Upper lobe of right lung (tissue), 1 donor: ENCODE measurements at places on chromosomes 16 and 17. TPM values are rescaled to one million over a fixed set of nuclear protein-coding genes. Genes with fewer than 3 reads are reported as not detected.

The SSTR5 gene
- total RNA-seq, result not detected

The NXPH3 gene
- total RNA-seq, result 6.3 TPM

The SYT17 gene
- total RNA-seq, result 13.7 TPM

The KLHL10 gene
- total RNA-seq, result 0.29 TPM

The EFNB3 gene
- total RNA-seq, result 0.32 TPM

The ZNF276 gene
- 35.8 TPM for total RNA-seq

- H3K36me3 ChIP-seq, result no peaks in the 10 kb centered on the region
- H3K4me3 ChIP-seq, result no peak overlapping the region
- no peaks in the 10 kb centered on the region for H3K27me3 ChIP-seq
- H3K4me1 ChIP-seq, result no peaks in the 10 kb centered on the region
Measured at GRCh38 chr16:35565626-35566025, 2106.2 kb downstream of the TP53TG3F start.

- peaks cover 38% of the 10 kb centered on the region for H3K27me3 ChIP-seq
- peak; percentile 88 for DNase-seq
- H3K36me3 ChIP-seq, result no peaks in the 10 kb centered on the region
- H3K4me3 ChIP-seq, result peak overlapping the region; percentile 64
- H3K4me1 ChIP-seq, result peaks cover 48% of the 10 kb centered on the region
Measured at GRCh38 chr17:79843816-79844800, 4.9 kb upstream of the CBX4 start.

- no peak overlapping the region for H3K4me3 ChIP-seq
- H3K4me1 ChIP-seq, result peaks cover 17% of the 10 kb centered on the region
- no peak for DNase-seq
- H3K27ac ChIP-seq, result peak overlapping the region; percentile 31
- no peaks in the 10 kb centered on the region for H3K27me3 ChIP-seq
Measured at GRCh38 chr16:66382966-66383299, 16.4 kb downstream of the CDH5 start.

DNA sequence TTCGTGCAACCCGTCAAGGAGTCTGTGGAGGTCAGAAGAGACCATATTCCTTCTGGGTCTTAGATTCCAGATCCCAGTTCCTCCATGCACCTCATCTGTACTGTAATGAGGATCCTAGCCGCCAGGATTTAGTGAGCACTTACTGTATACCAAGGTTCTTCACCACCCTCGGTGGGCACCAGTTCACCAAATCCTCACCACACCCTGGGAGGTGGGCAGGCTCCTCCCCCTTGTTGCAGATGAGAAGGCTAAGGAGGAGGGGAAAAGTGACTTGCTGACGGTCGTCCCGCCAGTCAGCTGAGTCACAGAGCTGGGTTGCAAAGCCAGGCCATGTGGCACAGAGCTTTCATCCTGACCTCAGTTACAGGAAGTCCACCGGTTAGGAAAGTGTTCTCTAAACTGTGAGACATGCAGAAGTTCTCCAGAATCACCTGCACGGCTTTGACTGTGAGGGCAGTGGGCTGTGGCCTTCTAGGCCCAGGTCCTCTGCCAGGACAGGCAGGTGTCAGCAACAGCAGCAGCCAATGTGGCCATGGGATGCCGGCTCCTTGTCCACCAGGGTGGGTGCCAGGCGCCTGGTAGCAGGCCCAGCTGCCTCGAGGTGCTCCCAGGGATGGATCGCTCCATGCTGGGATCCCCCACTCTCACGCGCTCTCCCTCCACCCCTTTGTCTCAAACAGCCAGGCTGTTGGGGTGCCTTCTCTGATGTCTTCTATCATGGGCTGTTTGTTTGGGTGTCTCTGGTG is 240.3 kb upstream of the GSE1 start:
- peaks cover 24% of the 10 kb centered on the region for H3K4me1 ChIP-seq
- H3K36me3 ChIP-seq, result no peaks in the 10 kb centered on the region
- no peaks in the 10 kb centered on the region for H3K27me3 ChIP-seq
- no peak overlapping the region for H3K27ac ChIP-seq

GRCh38 chr17:80846932-80847331 is 144.7 kb upstream of the CHMP6 start:
- no peak overlapping the region for H3K27ac ChIP-seq
- H3K36me3 ChIP-seq, result peaks cover 18% of the 10 kb centered on the region
- no peak overlapping the region for H3K4me3 ChIP-seq
- peak; percentile 37 for DNase-seq
- no peaks in the 10 kb centered on the region for H3K27me3 ChIP-seq
- H3K4me1 ChIP-seq, result no peaks in the 10 kb centered on the region

GRCh38 chr17:17499402-17500145 is 3.4 kb upstream of the RASD1 start:
- no peaks in the 10 kb centered on the region for H3K36me3 ChIP-seq
- no peak overlapping the region for H3K4me3 ChIP-seq
- peaks cover 16% of the 10 kb centered on the region for H3K4me1 ChIP-seq

DNA sequence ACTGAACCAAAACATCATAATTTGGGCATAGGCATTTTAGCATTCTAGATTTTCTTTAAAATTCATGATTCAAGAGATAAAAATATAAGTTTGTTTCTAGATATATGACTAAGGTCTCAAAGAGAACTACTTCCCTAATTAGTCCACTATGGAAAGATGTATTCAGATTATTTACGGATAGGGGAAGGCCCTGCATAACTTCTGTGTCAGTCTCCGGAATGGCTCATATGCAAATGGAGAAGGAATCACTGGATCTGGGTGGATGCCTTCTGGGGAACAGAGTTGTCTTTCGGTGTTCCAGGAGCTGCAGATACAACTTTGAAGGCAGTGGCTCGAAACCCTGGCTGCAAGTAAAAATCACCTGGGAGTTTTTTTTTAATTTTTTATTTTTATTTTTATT is 17.1 kb upstream of the WFIKKN2 start:
- no peak overlapping the region for H3K27ac ChIP-seq
- no peak for DNase-seq
- peaks cover 10% of the 10 kb centered on the region for H3K27me3 ChIP-seq
- H3K36me3 ChIP-seq, result no peaks in the 10 kb centered on the region
- no peaks in the 10 kb centered on the region for H3K4me1 ChIP-seq
- no peak overlapping the region for H3K4me3 ChIP-seq

DNA sequence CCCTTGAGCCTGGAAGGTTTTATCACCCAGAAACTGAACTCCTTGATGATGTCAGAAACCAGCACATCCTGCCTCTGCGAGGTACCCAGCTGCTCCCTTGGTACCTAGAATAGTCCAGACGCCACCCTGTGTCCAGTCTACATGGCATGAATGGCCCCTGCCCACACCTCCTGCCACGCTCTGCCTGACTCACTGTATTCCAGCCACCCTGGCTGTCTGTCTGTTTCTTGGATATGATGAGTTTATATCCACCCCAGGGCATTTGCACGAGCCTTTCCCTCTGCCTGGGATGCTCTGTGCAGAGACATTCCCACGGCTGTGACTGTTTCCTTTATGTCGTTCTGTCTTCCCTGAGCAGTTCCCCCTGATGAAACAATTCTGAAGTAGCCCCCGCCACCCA is 68.7 kb downstream of the CRISPLD2 start:
- H3K4me3 ChIP-seq, result no peak overlapping the region
- no peaks in the 10 kb centered on the region for H3K27me3 ChIP-seq
- H3K4me1 ChIP-seq, result peaks cover 12% of the 10 kb centered on the region
- no peak for DNase-seq
- H3K27ac ChIP-seq, result no peak overlapping the region
- peaks cover 13% of the 10 kb centered on the region for H3K36me3 ChIP-seq

DNA sequence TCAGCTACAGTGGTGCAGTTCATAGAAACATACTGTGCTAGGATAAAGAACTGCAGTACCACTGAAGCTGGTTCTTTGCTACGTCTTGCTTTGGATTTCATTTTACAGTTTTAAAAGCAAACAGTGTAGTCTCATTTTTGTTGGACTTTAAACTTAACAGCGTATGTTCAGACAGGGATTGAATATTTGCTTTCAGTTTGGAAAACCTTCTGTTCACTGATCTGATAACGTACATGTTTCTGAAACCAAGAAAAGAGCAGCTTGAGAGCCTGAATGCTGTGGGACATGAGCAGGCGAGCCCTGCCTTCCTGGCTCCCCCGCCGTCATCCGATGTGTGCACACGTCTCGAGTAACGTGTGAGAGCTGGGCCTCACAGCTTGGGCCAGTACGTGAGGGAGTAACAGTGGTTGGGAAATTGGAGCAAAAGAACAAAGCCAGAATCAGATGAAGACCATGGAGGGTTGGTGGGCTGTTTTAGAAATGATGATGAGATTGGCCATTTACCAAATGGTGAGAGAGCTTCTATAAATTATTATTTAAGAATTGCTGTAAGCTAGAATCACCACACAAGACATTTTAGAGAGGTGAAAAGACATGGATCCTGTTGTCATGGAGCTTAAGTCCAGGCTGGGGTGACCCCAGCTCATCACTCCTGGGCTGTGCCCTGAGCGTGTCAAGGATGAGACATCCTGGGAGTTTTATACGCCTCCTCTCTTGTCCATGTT is 20.8 kb upstream of the CLEC18C start:
- H3K4me3 ChIP-seq, result no peak overlapping the region
- no peak for DNase-seq
- H3K27me3 ChIP-seq, result no peaks in the 10 kb centered on the region
- no peaks in the 10 kb centered on the region for H3K4me1 ChIP-seq
- no peak overlapping the region for H3K27ac ChIP-seq

DNA sequence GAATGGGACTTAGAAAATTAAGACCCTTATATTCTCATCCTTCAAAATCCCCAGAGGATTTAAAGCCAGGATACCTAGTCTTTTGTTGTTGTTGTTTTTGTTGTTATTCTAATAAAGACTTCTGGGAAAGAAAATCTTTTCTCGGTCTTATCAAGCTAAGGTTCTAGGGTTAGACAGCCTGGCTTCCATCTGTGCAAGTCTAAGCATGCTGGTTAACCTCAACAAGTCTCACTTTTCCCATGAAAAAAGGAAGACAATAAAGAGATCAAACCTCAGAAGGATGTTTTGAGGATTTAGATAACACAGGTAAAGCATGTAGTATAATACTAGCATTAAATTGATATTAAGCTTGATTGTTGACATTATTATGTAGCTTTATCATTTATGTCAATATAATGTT is 486.4 kb upstream of the SOX9 start:
- H3K36me3 ChIP-seq, result no peaks in the 10 kb centered on the region
- no peak overlapping the region for H3K27ac ChIP-seq
- H3K27me3 ChIP-seq, result no peaks in the 10 kb centered on the region
- H3K4me3 ChIP-seq, result no peak overlapping the region
- H3K4me1 ChIP-seq, result peaks cover 10% of the 10 kb centered on the region

DNA sequence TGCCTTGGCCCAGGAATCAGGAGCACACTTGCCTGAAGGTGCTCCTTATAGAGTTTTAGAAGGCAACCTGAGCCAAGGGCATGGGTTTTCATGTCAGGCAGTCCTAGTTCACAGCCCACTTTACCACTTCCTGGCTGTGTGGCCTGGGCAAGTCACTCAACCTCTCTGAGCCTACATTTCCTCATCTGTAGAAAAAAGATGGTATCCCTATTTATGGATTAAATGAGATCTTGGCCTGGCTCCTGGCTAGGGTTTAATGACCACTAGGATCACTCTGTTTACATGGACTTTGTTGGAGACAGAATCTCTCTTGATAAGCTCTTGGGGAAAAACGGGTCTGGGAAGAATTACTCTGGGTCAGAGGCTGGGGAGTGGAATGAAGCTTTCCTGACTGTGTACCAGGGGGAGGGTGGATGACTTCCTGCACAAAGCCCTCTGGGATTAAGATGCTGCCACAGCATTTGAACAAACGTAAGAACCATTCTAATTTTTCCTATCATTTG is 2.3 kb downstream of the MT2A start:
- peak overlapping the region; percentile 97 for H3K27ac ChIP-seq
- peak overlapping the region; percentile 75 for H3K4me3 ChIP-seq
- no peaks in the 10 kb centered on the region for H3K27me3 ChIP-seq
- H3K4me1 ChIP-seq, result peaks cover 39% of the 10 kb centered on the region
- no peaks in the 10 kb centered on the region for H3K36me3 ChIP-seq

DNA sequence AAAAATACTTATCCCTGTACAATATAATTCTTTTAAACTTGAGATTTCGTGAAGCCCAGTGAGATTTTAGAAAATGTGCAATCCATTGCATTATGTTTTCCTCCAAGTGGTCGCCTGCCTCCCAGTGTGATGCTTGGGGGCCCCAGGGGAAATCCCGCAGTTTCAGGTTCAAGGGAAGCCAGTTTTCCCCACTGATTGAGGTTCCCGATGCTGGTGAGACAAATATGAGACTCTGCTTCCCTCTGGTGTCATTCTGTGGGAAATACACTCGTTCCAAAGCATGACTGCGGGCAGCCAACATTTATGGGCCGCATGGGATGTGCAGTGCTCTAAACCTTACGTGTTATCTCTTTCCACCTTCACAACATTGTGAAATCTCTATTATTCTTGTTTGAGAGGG is 200.8 kb downstream of the PRKCB start:
- no peak for DNase-seq
- no peaks in the 10 kb centered on the region for H3K4me1 ChIP-seq
- H3K36me3 ChIP-seq, result no peaks in the 10 kb centered on the region
- H3K27me3 ChIP-seq, result no peaks in the 10 kb centered on the region
- H3K4me3 ChIP-seq, result no peak overlapping the region

DNA sequence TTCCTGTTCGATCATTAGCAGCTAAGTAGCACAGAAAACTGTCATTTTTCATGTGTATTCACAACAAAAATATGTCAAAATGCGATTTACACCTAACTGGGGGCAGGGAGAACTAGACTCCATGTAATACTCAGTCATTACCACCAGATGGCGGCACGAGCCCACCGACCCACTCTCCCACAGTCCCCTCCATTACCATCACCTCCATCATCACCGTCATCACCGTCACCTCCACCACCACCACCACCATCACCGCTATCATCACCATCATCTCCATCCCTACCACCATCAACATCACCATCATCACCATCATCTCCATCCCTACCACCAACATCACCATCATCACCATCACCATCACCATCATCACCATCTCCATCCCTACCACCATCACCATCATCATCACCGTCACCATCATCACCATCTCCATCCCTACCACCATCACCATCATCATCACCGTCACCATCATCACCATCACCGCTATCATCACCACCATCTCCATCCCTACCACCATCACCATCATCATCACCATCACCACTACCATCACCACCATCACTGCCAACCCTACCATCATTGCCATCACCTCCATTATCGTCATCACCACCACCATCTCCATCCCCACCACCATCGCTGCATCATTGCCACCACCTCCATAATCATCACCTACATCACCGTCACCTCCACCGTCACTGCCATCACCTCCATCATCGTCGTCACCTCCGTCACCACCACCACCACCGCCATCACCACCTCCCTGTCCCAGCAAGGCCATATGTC is 14.4 kb downstream of the NDUFAF8 start:
- H3K4me3 ChIP-seq, result no peak overlapping the region
- peaks cover 44% of the 10 kb centered on the region for H3K36me3 ChIP-seq
- no peak overlapping the region for H3K27ac ChIP-seq
- peaks cover 14% of the 10 kb centered on the region for H3K4me1 ChIP-seq
